NCI-H1436 treated with DMSO at 0.1 percent for 48 hours (cell line): ENCODE measurements at places on chromosomes 2 and 18.

DNA sequence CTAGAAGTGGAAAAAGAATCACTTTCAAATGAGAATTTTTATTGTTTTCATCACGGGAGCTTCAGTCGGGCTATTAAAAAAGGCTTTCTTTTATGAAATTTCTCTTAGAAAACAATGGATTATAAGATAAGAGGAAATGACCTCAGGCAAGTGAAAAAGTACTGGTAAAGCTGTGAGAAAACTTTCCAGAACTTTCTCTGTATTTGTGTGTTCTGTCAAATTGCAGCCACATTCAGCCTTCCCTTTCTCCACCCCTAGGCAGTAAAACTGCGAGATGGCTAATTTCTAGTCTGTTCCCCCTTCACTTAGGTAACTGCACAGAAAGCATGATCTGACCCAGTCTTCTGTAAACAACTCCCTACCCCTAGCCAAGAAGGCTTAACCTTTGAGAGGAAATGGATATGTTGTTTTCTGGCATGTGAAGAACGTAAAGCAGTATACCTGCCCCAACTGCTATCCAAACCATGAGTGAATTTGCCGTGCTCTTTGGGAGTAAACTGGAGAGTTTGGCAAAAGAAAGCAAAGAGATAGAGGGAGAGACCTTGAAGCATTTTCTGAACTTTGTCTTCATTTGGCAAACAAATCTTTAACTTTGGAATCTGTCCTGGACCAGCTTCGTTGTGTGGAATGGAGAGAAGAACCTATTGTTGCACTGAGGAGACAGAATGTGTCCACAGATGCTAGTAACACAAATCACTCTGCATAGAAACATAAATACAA, 105.4 kb downstream of the ETAA1 start:
- no peak for DNase-seq

- DNase-seq: no peak
Observed at GRCh38 chr2:17148407-17149145, 369.7 kb downstream of the RAD51AP2 start.

DNA sequence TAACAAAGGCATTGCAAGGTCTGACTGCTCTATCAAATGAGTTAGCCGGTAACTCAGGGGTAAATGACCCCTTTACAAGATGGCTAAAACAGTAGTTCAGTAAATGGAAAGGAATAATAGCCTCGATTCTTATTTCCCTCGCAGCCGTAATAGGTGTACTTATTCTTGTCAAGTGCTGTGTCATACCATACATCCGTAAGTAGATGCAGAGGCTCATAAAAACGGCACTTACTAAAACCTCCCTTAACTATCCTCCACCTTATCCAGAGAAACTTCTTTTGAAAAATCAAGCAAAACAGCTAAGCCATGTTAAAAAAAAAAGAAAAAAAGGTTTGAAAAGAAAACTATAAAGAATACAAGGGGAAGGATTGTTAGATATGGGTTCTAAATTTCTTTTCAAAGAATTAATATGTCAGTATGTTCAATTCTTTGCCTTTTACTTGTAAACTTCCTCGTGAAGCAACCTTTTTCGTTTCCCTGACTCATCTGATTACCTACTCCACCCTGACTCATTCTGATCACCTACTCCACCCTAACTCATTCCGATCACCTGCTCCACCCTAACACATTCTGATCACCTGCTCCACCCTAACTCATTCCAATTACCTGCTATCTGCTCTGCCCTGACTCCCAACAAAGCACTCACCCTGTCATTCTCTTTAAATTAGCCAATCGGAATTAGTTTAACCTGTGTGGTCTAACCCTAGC, 127.5 kb downstream of the SPAG16 start:
- DNase-seq: no peak

GRCh38 chr18:34223164-34223892, 1.4 kb downstream of the NOL4 start:
- no peak for DNase-seq

GRCh38 chr2:166344286-166345113, 31.2 kb downstream of the SCN9A start:
- no peak for DNase-seq

DNA sequence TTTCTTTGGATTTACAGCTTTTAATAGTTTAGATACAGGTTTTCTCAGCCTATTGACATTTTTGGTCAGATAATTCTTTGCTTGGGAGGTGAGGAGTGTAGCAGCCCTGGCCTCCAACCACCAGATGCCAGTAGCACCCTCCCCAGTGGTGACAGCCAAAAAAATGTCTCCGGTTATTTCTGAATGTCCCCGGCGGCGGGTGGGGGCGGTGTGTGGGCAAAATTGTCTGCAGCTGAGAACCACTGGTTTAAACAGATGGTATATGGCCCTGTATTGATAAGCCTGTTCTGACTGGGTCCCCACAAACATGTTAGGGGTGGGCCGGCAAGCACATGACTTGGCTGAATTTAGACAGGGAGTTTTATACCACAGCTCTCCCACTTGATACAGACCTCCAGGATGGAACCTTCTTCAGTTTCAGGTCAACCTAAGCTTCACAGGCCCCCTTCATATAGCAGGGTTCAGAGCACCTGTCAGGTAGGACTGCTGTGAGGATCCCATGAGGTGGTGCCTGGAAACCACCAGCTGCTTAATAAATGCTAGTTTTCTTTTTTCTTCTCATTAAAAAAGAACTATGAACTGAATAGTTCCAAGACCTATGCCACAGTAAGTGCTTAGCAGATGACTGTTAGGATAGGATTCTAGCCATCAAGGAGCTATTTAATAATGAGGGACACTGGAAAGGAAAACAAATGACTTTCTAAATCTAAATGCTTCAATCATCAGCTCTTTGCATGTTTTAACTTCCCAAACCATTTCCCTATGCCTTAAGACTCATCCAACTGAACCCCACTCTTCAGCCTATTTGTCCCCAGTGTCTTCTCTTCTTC, 18.1 kb downstream of the LPIN2 start:
- no peak for DNase-seq

- no peak for DNase-seq
Observed at GRCh38 chr2:19178175-19178574, 180.2 kb downstream of the OSR1 start.

DNA sequence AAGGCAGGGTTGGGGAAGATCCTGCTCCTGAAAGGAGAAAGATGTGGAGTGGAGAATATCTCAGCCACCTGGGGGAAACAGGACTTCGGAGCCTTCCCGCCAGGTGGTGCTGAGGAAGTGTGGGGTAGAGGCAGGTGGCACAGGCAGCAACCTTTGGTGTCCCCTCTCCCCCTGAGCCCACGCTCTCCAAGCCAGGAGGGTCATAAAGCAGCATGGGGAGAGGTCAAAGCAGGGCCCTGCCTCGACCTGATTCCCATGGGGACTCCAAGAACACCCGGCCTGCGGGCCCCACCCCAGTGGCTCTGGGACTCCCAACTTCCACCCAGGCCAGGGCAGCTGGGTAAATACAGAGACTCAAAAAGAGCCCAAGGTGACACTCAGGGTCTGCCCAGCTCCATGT, 54.3 kb upstream of the SLC66A3 start:
- DNase-seq: no peak

DNA sequence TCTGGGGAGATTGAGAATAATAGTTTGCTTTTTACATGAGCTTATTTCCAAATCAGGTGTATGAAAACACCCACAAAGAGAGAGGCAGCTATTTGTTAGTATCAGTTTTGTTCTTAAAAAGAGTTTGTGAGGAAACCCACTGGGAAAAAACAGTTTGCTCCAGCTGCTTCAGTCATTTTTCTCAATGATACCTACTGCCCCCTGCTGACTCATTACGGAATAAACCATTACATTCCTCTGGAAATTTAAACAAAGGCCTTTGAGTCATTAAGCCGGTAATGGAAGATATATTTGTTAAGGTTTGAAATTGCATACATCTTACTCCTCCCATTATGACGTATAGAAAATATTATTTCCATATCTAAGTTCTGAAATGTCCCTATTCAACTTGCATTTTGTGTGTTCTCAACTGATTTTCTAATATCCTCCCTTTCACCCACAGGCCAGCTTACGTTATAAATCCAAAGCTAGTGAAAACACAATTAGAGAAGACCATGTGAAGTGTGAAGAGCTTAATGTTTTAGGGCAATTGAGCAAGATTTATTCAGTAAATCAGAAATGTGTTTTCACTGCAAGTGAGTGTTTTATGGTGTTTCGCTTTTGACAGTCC, 761.6 kb downstream of the DSC3 start:
- no peak for DNase-seq

GRCh38 chr2:185208261-185208660, 530.3 kb upstream of the FSIP2 start:
- DNase-seq: no peak

GRCh38 chr2:232981356-232981755, 31.7 kb downstream of the NGEF start:
- DNase-seq: no peak

- no peak for DNase-seq
Observed at GRCh38 chr2:18047896-18048657, 169.6 kb downstream of the KCNS3 start.
